ENCODE measurements at places on chromosomes 13 and 19. TPM values are rescaled to one million over a fixed set of nuclear protein-coding genes. Genes with fewer than 3 reads are reported as not detected.

Gene CEACAM7
- total RNA-seq: not detected

Gene SNRPA
- 170 TPM for total RNA-seq

- DNase-seq: no peak
- no peak overlapping the region for H3K27ac ChIP-seq
- no peak overlapping the region for H3K4me3 ChIP-seq
- peaks cover 3% of the 10 kb centered on the region for H3K4me1 ChIP-seq
Observed at GRCh38 chr19:50322234-50322633, 6.9 kb downstream of the KCNC3 start.

Gene EDNRB
- total RNA-seq: 0.22 TPM

DNA sequence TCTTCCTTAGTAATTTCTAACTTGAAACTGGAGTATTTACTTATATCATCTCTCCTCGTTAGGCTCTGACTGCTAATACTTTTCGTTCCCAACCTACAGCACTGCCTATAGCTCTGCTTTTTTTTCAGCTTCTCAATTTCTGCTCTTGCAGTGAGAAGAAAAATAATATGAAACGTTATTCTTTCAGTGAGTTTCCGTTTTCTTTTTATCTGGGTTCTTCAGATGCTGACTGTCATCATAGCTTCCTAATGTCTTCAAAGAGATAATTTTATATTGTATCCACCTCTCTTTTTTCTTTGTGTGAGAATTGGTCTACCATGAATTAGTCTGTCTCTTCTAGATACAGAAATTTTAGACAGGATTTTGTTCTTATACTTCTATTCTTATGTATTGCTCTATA lies 454.9 kb downstream of the LMO7 start:
- H3K36me3 ChIP-seq: no peaks in the 10 kb centered on the region
- no peaks in the 10 kb centered on the region for H3K4me1 ChIP-seq
- no peak overlapping the region for H3K27ac ChIP-seq
- H3K27me3 ChIP-seq: no peaks in the 10 kb centered on the region

DNA sequence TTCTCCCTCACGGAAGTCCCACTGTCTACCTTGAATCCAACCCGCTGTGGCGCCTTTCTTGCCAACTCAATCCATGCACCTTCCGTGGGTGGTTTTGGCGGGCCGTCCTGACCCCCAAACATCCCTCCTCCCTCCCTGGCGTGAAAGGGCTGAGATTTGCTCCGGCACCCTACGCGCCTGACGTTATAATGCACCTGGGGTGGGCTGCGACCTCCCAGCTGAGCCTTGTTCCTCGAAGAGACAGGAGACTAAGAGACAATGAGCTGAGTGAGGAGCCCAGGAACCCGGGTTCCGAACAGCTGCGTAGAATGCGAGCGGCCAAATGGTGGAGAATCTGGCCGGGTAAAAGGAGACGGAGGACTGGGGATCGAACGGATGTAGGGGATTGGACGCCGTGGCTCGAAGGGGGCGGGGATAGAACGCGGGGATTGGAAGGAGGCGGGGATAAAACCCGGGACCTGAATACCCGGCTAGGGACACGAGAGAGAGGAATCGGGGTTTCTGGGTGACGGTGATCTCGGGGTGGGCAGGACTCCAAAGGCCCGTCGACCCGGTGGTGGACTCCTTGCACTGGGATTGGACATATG lies at the start of gene CPT1C:
Gene CPT1C (plus strand): TSS at position 461 of the 587 bp plus-strand sequence. CDS start 1,137 bp downstream, outside the sequence.
- peaks cover 26% of the 10 kb centered on the region for H3K4me1 ChIP-seq
- DNase-seq: no peak
- H3K27me3 ChIP-seq: no peaks in the 10 kb centered on the region
- peak within 1 kb of the TSS; percentile 58 for H3K4me3 ChIP-seq

All from HCT116 (cell line).